Activated CD4-positive, alpha-beta memory T cell treated with anti-CD3 and anti-CD28 coated beads for 36 hours (primary cell): ENCODE measurements at places on chromosomes 13 and 19.

- no peak for DNase-seq
These were observed 20.6 kb downstream of the MIR17HG start for GRCh38 chr13:91368101-91368500.

- DNase-seq = peak; percentile 23
These were observed at the start of gene C2CD4C for GRCh38 chr19:408902-409515. Gene C2CD4C (minus strand): TSS chr19:409147. CDS start chr19:408361, 786 bp downstream.

GRCh38 chr13:41470196-41470595, 12.8 kb downstream of the RGCC start:
- peak; percentile 78 for DNase-seq

- no peak for DNase-seq
These were observed 50.3 kb upstream of the CYP2A7 start for GRCh38 chr19:40932008-40932959.

DNA sequence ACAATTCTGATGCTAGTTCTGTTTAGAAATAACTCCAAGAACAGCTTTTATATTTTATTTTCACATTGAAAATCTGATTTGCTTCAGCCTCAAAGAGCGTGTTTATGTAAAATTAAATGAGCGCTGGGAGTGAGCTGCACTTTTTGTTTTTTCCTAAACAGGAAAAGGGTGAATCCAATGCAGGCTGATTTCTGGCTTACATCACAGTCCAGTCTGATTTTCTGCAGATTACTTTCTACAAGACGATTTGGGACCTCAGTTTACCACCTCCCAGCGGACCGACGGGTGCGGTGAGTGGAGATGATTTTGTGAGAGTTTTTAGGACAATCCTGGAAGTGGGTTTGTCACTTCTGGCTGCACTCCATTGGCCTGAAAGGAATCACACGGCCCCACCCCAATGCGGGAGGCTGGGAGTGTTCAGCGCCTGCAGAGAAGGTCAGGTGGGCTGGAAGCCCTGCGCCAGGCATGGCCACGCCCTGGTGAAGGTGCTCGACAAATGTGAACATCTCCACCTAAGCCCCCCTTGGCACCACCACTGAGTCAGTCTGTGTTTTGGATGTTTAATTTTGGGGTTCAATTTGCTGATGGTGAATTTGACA, 90.1 kb downstream of the ANKRD10 start:
- no peak for DNase-seq

GRCh38 chr13:102236830-102237229, 165.0 kb downstream of the FGF14 start:
- DNase-seq = no peak

GRCh38 chr19:7366701-7367420, 18.1 kb downstream of the ARHGEF18 start:
- peak; percentile 35 for DNase-seq

DNA sequence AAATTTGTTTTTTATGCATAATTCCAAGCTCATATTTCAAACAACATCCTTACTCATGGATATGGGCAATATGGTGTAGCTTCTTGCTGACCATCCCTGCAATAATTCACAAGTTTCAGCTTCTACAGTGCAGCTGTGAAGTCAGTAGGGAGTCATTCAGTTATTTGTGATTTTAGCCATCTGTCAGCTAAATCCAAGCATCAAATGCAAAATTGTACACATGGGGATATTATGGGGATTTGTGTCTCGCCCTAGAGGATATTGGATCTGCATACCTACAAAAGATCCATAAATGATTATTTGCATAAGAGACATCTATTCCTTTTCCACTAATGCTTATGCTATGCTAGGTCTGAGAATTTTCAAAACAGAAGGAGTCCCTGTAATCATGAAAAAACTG, 217.9 kb upstream of the SLITRK5 start:
- DNase-seq = no peak

DNA sequence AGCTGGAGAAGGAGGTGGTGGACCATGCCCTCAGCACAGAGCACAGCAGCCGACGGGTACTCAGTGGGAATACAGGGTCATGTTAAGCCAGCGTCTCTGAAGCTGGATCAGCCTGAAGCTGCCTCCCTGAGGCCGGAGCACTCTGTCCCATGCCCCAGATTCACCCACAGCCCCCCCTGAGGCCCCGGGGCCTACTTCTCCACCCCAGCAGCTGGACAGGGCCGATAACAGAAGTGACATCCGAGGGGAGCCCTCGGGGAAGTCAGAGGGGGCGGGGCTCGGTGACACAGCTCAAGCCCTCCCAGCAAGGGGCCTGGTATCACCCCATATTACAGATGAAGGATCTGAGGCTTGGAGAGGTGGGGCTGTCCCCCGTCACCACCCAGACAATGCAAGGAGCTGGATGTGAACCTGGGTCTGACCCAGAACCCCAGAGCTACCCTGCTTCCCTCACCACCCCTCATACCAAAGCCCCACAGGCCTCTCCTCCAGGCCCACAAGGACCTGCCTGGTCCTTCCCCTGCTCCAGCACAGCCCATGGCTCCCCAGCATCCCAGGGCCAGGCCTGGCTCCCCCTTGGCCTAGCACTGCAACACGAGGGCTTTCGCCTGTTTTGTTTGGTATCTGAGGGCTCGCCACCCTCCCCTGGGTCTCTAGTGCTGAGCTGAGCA, 5.7 kb downstream of the R3HDM4 start:
- DNase-seq = peak; percentile 54

- no peak for DNase-seq
These were observed 25.0 kb downstream of the ITM2B start for GRCh38 chr13:48258002-48258401.

GRCh38 chr19:48487544-48487943, 18.4 kb downstream of the CYTH2 start:
- no peak for DNase-seq

GRCh38 chr19:30446850-30447552, 74.8 kb downstream of the ZNF536 start:
- DNase-seq = no peak

DNA sequence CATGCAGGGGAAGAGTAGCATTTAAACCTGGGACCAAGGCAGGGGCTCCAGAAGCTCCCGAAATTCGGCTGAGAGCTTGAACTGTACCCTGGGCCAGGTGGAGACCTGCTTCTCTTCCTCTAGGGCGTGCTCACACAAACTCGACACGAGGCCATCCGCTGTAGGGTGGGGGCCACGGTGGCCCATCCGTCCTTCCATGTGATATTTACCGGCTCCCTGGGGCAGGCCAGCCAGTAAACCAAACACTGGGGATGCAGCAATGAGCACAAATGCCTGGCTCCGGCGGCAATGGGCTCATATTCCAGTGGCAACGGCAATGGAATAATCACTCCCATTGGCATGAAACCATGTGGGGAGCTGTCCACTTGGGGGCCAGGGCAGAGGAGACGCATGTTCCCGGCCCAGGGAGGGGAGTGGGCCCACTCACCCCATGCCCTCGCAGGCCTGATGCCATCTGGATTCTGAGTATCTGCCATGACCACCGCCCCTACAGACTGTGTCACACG, 10.8 kb downstream of the SH3GL1 start:
- no peak for DNase-seq

DNA sequence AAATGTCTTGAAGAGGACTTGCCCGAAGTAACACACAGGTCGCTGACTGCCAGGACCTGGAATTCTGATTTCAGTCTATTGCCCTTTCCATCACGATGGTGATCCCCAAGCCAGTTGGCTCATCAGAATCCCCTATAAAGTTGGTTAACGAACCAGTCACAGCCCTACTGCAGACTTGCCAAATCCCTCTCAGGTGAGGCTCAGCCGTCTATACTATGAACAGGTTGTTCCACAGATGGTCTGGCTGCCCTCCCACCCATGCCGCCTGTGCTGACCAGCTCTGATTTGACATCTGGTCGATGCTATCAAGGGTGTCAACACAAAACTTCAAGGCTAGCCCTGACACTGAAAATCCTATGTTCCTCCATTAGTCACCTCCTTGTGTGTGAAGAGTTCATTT, 90.0 kb downstream of the RNASEH2B start:
- no peak for DNase-seq

GRCh38 chr13:48424212-48424611, 11.3 kb upstream of the LPAR6 start:
- DNase-seq = no peak

- peak; percentile 19 for DNase-seq
These were observed 877 bp upstream of the N4BP2L1 start for GRCh38 chr13:32428581-32429432.

DNA sequence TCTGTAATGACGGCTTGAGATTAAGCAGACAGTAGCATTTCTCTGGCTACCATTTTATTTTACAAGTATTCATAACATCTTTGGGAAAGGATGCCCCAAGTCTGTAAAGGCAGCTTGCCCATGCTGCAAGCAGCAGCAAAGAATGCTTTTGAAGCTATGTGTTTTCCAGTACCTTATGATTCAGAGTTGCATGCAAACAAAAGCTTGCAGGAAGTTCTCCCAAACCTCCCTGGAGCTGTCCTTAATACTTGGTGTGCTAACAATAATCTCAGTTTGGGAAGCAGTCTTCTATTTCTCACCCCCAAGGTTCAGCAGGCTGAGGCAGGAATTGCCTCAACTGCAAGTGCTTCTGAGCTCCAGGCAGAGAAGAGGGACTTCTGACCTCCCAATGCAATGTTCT, 60.8 kb downstream of the CCNA1 start:
- no peak for DNase-seq

DNA sequence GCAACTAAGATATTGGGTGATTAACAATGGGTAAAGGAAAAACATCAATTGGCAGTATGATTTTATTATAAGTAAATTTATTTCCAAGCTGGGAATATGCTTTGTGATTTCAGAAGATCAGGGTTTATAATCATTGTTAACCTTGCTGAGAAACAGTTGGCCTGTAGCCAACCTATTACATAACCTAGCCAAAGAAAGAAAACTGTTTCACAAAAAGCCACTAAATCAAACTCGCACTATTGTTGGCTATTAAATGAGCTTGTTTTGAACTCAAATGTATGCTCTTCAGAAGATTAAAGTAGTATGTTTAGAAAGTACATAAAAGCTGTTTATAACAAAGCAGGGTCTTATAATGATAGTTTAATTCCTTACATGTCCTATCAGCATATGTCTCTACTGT, 151.7 kb downstream of the LHFPL6 start:
- no peak for DNase-seq

GRCh38 chr19:4548238-4548584, 8.4 kb upstream of the LRG1 start:
- DNase-seq = no peak

GRCh38 chr13:32381539-32381938, 46.4 kb downstream of the N4BP2L1 start:
- DNase-seq = peak; percentile 11

DNA sequence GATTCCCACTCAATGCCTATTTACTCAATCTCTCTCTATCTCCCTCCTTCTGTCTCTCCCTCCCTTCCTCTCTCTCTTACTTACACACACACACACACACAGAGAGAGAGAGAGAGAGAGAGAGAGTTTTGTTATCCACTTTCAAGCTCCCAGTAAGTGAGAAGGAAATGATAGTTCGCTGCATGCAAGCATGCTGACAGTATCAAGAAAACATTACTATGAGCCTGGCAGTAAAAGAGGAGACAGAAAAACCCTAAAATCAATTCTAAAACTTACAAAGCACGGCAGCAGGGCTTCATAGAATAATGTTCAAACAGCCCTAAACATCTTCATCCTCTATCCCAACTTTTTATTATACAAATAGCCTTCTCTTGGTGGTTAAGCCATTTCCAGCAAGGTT, 171.9 kb downstream of the FOXO1 start:
- DNase-seq = no peak

DNA sequence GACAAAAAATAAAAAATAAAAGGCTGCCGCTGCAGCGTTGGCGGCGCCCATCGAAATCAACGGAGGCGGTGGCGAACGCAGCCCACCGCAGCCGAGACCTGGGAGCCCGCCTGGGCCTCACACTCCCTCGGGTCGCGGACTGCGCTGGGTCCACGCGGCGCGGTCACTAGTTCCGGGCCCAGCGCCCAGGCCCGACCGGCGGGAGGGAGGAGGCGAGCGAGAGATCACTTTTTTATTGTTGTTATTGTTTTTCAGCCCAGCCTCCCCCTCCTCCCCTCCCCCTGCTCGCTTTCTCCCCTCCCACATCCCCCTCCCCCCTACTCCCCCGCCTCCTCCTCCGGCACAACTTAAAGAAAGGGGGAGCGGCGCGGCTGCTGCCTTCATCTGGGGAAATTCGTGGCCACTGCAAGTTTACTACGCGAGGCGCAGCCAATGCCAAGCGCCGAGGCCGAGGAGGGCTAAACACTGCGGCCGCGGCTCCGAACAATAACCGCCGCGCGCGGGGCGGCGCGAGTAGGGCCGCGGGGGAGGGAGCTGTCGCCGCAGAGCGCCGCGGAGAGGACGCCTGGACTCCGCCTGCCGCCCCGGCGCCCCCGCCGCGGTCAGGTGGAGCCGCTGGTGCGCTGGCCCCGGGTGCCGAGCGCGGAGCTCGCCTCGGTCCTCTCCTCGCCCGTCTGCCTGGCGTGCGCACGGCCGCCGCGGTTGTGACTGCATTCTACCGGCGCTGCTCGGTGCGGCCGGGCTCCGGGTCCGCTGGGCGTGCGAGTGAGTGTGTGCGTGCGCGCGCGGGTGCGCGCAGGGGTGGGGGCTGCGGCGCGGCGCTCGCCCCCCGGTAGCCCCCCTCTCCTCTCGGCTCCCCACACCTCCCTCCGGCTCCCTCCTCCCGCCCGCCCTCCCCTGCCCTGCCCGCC, 505 bp upstream of the ZIC2 start:
- peak; percentile 32 for DNase-seq

DNA sequence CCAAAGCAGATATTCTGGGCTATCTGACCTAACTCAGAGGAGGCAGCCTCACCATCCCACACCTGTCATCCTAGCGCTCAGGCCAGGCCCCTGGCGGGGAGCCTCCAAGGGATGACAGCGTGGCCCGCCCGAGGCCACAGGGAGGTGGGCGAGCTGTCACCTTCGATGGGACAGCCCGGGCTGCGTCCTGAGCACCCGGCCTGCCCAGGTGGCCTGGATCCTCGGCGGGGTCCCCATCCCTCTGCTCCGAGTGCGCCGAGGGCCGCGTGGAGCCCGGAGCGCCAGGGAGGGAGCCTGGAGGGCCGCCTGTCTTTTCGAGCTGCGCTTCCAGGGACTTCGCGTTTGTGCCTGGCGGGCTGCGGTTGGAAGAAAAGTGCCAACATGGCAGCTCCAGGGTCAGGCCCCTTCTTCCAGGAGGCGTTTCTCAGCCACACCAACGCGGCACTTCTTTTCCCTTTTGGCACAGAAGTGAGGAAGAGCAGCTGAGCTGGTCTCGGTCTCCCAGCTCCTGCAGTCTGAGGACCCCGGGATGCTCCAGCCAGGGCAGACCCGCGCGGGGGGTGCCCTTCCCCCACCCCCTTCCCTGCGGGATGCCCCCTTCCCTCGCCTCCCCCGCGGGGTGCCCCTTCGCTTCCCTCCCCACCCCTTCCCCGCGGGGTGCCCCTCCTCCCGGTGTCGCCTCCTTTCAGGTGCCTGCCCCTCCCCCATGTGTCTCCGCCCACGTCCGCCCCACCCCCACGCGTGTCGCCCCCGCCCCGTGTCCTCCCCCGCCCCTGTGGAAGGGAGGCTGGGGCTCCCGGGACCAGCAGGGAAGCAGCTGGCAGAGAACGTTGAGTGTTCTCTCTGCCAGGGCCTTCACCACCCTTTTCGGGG, 42.3 kb downstream of the GJA3 start:
- peak; percentile 25 for DNase-seq

GRCh38 chr13:88014527-88014926, 343.4 kb downstream of the SLITRK5 start:
- DNase-seq = no peak
